ENCODE measurements at places on chromosomes 7 and 10.

DNA sequence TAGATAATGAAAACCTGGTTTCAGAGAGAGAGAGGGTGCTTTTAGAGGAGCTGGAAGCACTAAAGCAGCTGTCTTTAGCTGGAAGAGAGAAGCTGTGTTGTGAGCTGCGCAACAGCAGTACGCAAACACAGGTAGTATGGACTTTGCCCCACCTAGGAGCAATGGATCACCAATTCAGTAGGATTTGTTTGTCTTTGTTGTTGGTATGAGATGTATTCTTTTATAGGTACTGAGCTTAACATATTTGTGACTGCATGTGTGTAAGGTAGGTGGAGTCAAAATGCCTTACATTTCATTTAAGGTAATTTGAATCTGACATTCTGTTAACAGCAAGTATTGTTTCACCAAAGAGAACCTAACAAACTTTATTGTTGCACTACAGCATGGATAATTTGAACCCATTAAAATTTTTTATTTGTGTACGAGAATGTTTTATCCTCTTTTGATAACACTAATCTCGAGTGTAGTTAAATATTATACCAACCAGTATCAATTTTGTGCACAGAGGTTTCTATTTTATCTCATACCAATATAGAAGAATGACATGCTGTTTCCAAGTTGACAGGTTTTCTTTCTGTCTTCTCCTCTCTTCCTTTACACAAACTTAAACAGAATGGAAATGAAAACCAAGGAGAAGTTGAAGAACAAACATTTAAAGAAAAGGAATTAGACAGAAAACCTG is 92.1 kb downstream of the CYP51A1 start:
- DNase-seq, result no peak

- DNase-seq, result no peak
These were observed 52.8 kb downstream of the NAMPT start for GRCh38 chr7:106231856-106232490.

GRCh38 chr10:5609952-5610616 is 56.3 kb downstream of the ASB13 start:
- DNase-seq, result no peak

GRCh38 chr10:78634389-78634815 is 434.4 kb upstream of the ZMIZ1 start:
- DNase-seq, result no peak

GRCh38 chr10:74763934-74764591 is 62.3 kb upstream of the KAT6B start:
- no peak for DNase-seq

DNA sequence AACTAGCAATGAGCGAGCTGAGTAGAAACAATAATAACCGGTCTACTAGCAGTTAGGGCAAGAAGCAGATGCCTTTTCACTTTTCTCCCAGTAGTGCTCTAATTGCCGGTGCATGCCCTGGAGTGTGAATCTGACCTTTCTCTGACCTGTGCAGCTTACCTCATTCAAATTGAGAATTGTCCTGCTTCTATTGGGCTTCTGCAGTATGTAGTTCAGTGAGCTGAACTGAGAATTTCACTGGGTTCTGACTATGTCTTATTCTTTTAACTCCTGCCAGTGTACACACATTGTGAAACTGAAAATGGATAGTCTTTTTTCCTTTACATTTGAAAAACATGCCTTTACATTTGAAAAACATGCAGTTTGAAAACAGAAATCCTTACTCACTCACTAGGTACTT is 157.9 kb upstream of the GRM3 start:
- no peak for DNase-seq

- no peak for DNase-seq
These were observed 282.8 kb downstream of the SNX10 start for GRCh38 chr7:26574476-26574875.

- no peak for DNase-seq
These were observed 133.3 kb upstream of the LAMB4 start for GRCh38 chr7:108263425-108263824.

DNA sequence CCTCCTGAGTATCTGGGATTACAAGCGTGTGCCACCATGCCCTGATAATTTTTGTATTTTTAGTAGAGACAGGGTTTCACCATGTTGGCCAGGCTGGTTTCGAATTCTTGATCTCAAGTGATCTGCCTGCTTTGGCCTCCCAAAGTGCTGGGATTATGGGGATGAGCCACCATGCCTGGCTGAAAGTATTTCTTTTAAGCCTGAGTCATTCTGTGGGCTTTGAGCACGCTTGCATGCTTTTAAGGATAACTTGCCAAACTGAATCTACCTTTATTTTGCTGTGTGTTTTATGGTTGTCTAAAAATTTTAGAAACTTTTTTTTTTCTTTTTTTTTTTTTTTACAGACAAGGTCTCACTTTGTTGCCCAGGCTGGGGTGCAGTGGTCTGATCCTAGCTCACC is 33.2 kb downstream of the CNNM2 start:
- DNase-seq, result no peak

- no peak for DNase-seq
These were observed 9.3 kb upstream of the PDE1C start for GRCh38 chr7:32079510-32079909.

DNA sequence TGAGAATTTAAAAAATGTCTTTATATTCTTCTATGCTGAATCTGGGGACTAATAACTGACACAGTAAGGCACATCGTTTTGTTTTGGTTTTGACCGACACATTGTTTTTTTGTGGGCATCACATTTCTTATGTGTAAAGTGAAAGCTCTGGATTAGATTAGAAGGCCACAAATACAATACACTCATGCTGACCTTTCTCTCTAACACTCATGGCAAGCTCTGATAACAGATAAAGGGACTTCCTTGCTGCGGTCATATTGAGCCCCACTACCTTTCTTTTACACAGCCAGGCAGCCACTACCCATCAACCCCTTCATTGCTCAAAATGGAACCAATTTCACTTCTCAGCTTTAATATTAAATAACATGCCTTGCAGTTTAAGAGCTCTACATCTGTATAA is 26.0 kb downstream of the PPP1R3A start:
- DNase-seq, result no peak

GRCh38 chr10:106593876-106594275 is 570.6 kb downstream of the SORCS1 start:
- no peak for DNase-seq

- no peak for DNase-seq
These were observed 204.6 kb downstream of the GLRX3 start for GRCh38 chr10:130340816-130341215.

- no peak for DNase-seq
These were observed 65.0 kb downstream of the DNAJB6 start for GRCh38 chr7:157401567-157402387.

- peak; percentile 7 for DNase-seq
These were observed 662 bp downstream of the POLR3A start for GRCh38 chr10:78028438-78029268.

- DNase-seq, result no peak
These were observed 11.0 kb downstream of the GHRHR start for GRCh38 chr7:30974605-30975255.

DNA sequence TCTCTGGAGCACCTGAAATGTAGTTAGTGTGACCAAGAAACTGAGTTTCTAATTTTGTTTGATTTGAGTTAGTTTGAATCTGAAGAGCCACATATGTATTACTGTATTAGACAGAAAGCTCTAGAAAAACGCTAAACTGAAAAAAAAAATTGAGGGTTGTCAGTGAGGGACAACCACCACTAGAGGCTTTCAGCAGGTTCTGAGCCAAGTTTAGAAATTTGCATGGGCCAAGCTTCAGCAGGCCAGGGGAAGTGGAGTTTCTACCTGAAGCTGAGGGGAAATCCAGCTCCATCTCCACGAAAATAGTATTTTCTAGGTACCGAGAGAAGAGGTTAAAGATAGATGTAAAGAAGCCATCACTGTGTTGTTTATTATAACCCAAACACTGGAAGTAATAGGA is 77.9 kb upstream of the PLXNA4 start:
- no peak for DNase-seq

- no peak for DNase-seq
These were observed 22.3 kb downstream of the CACUL1 start for GRCh38 chr10:118732245-118733165.

DNA sequence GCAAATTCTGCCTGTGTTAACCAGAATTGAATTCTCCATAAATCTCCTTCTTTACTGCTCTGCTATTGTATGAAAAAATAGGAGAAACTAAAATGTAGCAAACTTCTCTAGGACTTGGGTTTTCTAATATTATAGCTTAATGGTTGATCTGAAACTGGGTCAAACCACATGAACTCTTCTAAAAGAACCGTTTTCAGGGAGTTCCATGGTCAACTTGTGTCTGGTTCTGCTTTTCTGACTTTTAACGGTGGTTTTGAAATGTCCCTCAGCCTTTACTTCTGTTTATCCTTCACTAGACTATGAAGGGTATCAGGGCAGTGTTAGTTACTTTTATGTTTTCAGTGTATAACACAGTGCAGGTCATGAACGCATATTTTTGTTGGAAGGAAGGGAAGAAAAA is 242.2 kb downstream of the TSPAN12 start:
- DNase-seq, result no peak

DNA sequence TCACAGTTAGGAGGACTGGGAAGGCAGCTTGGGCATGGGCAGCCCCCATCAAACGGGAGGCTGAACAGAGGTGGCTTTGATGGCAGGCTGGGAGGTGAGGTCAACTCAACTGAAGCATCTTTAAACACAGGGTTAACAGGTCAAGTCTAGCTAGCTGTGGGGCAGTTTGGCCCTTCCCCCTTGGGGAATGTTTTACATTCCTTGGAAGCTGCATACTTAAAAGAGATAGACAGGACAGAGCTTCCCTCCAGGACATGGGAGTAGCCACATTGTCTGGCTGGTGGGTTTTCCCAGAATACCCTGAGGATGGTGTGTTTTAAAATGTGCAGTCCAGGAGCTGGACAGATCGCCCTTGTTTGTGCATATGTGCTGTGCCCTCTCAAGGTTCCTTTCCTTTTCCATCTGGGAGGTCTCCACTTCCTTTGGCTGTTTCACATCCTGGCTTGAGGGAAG is 6.8 kb upstream of the RASSF4 start:
- no peak for DNase-seq

DNA sequence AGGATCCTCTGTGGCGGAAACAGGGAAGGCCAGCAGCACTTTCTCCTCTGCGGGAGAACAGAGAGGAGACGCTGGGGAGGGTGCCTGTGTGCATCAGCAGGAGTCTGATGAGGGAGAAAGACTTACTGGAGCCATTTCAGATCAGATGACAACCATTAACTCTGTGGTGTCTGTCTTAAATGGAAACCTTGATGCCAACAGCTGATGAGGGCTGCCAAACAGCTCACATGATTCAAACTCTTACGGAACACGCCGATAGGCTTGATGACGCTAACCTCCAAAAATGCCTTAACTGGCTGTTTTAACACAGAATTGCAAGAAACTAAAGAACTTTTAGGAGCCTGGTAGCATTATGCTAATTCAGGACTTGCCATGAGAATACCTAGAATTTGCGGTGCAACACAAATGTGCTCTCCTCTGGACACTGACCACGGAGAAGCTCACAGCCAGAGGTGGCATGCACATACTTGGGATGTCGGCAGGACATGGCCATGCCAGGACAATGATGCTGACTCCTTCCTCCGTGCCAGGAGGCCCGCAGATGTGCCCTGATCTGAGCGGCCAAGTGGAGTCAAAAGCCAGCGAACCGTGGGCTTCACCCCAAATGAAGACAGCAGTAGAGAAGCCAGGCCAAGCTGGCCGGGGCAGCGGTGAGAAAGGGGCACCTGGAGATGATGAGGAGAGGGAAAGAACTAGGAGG is 154.9 kb downstream of the ZMYND11 start:
- no peak for DNase-seq

- no peak for DNase-seq
These were observed 4.6 kb downstream of the ZNF680 start for GRCh38 chr7:64558323-64558705.

GRCh38 chr7:137694405-137694804 is 152.4 kb downstream of the DGKI start:
- DNase-seq, result no peak

- DNase-seq, result no peak
These were observed 39.0 kb downstream of the SVIL start for GRCh38 chr10:29595636-29596225.

GRCh38 chr10:118570591-118570990 is 24.9 kb downstream of the PRLHR start:
- DNase-seq, result no peak

DNA sequence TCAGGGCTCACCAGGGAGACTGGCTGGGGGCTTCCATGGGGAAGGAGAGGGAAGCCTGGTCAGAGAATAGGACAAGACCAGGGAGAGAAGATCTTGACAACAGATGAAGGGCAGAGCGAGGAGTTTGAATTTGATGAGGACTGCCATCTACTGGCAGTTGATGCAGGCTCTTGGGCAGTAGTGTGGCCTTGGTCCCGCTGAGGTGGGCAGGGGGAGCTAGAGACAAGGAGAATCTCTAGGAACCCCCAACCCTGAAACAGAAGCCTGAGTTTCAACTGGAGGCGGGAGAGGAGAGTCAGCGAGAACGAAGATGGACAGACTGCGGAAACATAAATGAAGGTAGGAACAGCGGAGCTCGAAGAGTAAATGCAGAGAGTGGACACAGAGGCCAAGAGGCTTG is 81.0 kb downstream of the PPP1R3C start:
- no peak for DNase-seq

GRCh38 chr10:77763453-77764430 is 126.1 kb upstream of the KCNMA1 start:
- DNase-seq, result no peak

DNA sequence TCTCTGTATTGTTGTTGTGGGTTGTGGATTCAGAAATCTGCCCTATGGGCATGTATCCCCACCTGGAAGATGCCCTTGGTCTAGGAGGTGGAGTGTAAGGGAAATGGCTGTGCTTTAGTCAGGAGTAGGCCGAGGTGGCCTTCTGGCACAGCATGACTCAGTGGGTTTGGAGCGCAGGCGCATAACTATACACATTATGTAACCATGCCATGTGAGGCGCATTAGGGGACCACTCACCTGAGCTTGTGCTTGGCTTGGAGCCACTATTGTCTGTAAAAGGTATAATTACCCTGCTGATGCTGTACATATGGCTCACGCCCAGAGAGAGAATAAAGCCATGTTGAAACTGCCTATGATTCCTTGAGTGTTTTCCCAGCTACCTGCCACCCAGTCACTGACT is 20.6 kb upstream of the ADAMTS14 start:
- DNase-seq, result no peak

- no peak for DNase-seq
These were observed 69.1 kb upstream of the PTER start for GRCh38 chr10:16367621-16368292.

GRCh38 chr10:51312817-51313216 is 238.5 kb downstream of the PRKG1 start:
- DNase-seq, result no peak

DNA sequence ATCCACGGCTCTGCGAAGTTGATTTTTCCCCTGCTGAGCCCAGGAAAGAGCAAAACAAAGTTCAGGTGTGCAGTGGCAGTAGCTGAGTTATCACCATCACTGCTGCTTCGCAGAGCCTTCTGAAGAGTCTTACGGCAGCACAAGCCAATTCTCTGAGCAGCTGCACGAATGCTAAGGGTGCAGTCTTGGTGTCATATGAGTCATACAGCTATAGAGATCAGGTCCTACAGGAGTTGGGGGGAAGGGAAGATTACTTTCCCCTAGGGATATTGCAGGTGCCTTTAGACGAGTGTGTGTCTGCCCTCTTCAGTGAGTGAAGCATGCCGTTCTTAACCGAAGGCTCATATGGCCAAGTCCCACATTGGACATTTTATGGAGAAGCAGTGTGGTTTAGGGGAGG is 227.8 kb downstream of the CELF2 start:
- DNase-seq, result no peak
